ENCODE measurements at places on chromosomes 6 and 20.

GRCh38 chr6:84588697-84589080 lies 175.7 kb downstream of the TBX18 start:
- no peak for DNase-seq

DNA sequence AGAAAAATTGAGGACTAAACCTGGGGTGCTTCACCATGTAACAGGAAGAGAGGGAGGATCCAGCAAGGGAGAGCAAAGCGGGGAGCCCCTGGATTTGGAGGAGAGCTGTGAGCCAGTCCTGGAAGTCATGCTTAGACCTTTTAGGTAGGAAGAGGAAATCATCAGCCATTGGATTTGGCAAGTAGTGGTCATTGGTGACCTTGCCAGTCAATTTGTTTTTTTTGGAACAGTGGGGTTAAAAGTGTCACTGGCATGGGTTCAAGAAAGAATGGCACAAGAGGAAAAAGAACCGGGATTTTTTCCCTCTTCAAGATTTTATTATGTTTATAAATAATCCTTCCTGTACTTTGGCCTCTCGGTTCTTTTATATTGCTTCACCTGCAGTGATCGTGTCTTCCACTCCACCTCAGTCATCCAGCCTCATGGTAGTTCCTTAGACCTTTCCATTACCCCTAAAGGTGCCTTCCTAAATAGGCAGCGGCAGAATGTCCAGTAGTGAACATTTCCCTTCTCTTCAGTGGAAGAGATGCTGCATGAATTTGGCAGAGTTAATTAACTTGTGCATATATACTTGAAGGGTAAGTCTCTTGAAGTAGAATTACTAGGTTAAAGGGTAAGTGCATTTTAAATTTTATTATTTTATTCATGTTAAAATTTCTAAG lies 124.7 kb downstream of the QKI start:
- no peak for DNase-seq

GRCh38 chr6:108492131-108492766 lies 68.5 kb upstream of the FOXO3 start:
- no peak for DNase-seq

DNA sequence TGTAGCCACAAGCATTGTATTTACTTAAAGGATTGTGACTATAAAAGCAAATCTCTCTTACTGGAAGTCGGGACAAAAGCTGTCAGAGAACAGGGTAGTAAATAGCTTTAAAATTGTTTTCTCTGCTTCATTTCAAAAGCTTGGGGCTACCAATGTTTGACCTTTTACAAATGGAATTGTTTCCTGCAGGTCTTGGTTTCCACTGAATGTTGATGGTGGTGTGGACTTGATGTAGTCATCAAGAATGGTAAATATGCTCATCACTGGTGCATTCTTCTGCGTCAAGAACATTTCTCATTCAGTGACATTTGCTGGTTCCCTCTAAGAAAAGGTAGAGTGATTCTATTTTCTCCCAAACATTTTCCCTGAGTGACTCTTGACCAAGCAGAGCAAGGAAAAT lies 435.4 kb upstream of the KHDRBS2 start:
- DNase-seq, result no peak

DNA sequence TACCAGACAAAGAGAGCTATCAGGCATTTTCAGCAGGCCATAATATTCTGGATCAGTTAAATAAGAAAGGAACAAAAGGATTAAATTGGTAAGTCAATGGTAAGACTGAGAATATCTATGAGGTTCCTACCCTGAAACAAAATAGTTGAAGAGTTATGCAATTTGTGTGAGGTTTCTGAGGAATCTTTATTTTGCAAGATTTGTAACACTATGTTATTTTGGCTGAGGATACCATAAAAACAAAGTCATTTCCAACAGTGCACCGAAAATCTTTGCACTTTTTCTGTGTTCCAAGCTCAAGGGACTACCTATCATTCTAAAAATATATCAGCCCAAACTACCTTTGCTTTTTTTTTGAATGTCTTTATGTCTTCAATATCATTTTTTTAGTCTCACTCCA lies 383.3 kb upstream of the CITED2 start:
- no peak for DNase-seq

GRCh38 chr6:158232316-158233213 lies 64.4 kb downstream of the GTF2H5 start:
- no peak for DNase-seq

GRCh38 chr6:19731282-19731681 lies 105.9 kb upstream of the ID4 start:
- no peak for DNase-seq

GRCh38 chr6:140586426-140587061 lies 1212.1 kb upstream of the CITED2 start:
- no peak for DNase-seq

DNA sequence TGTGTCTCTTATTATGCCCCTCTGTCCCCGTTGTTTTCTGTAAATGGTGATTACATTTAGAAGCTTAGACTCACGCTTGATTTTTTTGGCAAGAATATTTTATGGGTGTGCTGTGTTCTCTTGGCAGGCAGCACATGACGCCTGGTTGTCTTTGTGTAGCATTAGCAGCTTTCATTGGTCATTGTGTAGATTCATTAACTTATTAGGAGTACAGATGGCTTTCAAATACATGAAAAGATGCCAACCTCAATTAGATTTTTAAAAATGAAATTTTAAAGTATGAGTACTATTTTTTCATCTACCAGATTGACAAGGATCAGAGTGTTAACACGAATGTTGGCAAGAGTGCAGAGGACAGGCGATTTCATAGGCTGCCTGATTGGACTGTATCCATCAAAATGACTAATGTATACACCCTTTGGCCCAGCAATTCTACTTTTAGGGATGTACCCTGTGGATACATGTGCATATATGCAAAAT lies 15.2 kb downstream of the COX4I2 start:
- peak; percentile 39 for DNase-seq

- no peak for DNase-seq
Measured at GRCh38 chr6:125088963-125089362, 64.6 kb upstream of the TPD52L1 start.

DNA sequence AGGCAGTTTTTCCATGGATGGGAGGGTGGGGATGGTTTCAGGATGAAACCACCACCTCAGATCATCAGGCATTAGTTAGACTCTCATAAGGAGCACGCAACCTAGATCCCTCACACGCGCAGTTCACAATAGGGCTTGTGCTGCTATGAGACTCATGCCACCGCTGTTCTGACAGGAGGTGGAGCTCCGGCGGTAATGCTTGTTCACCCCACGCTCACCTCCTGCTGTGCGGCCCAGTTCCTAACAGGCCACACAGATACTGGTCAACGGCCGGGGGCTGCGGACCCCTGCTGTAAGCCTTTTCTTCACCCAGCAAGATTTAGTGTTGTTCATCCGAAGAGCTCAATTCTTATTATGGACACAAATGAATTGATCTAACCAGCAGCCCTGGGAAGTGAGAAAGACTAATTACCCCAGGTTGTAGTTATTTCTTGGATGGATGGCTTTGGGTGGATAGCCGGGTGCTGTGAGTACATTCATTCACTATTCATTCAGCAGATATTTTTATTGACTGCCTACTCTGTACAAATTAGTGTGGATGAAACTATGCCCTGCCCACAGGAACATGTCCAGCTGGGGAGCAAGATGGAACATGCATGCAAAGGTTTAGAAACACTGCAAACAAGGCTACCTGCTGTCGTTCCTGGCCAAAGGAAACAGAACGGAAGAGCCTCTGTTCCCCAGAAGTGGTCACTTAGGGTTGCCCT lies 57.2 kb downstream of the RIOK1 start:
- no peak for DNase-seq

DNA sequence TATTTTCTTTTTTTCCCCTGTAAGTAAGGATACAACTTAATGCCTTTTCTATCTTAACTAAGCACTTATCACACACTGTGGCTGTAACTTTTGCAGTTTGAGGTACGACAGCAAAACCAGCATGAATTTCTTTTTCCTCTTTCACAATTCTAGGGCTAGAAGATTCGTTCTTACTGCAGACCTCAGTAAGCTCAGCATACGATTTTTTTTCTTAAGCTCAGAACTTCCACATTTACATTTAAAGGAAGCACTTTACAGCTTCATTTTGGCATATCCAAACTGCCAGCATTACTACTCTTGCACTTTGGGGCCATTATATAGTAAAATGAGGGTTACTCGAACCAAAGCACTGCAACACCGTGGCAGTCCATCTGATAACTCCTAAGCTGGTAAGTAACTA lies 889 bp upstream of the CHMP4B start:
- no peak for DNase-seq

DNA sequence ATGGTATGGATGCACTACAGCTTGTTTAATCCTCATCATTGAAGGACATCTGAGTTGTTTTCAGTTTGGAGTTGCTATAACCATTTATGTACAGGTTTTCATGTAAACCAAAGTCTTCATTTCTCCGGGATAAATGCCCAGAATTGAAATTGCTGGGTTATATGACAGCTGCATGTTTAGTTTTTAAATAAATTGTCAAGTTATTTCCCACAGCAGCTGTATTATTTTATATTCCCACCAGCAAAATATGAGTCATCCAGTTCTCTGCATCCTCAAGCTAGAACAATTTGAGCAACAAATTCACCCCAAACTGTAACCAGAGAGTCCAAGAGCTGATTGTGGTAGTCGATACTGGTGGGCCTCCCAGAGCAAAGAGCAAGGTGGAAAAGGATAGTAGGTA lies 161.0 kb upstream of the PRND start:
- DNase-seq, result no peak

GRCh38 chr20:8930726-8931125 lies 138.2 kb upstream of the PLCB4 start:
- no peak for DNase-seq

- DNase-seq, result no peak
Measured at GRCh38 chr6:26088344-26088743, 1.1 kb downstream of the HFE start.

- DNase-seq, result no peak
Measured at GRCh38 chr6:16704401-16705045, 56.7 kb downstream of the ATXN1 start.

GRCh38 chr20:58327211-58327610 lies 17.7 kb downstream of the RAB22A start:
- DNase-seq, result no peak

DNA sequence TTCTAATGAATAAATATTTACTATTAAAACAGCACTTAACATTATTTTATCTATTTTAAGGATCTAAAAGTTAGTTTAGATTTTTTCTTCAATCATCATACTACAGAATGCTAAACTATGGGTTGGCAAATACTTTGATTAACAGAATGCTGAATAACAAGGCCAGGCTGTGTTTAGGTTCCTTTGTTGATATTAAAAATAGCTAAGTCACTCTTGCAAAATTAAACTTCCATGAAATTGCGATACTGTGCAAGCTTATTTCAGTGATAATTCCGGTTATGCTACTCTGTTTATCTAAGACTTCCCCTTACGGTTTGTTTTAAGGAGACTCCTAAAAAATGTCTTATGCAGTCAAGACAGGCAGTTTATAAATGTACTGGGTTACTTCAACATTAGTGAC lies 2.8 kb downstream of the RNF24 start:
- DNase-seq, result no peak

GRCh38 chr20:10171864-10172751 lies 46.5 kb upstream of the SNAP25 start:
- peak; percentile 54 for DNase-seq

- no peak for DNase-seq
Measured at GRCh38 chr20:53923566-53924369, 146.6 kb downstream of the BCAS1 start.

DNA sequence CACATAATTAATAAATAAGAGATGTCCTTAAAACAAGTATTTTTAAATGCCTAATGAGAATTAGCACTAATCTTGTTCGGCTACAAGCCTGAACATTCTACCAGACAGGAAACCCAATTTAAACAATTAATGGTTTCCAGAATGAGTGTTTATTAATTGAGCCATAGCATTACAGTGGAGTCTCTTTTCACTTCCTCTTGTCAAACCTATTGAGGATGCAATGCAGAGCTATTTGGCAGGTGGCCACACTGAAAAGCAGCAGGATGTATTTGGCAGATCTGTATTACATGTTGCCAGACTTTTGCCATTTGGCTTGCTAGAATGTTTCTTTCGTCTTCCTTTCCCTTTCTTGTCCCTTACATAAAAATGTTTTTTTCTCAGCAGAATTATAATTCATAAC lies 475.2 kb upstream of the MARCKS start:
- DNase-seq, result no peak

DNA sequence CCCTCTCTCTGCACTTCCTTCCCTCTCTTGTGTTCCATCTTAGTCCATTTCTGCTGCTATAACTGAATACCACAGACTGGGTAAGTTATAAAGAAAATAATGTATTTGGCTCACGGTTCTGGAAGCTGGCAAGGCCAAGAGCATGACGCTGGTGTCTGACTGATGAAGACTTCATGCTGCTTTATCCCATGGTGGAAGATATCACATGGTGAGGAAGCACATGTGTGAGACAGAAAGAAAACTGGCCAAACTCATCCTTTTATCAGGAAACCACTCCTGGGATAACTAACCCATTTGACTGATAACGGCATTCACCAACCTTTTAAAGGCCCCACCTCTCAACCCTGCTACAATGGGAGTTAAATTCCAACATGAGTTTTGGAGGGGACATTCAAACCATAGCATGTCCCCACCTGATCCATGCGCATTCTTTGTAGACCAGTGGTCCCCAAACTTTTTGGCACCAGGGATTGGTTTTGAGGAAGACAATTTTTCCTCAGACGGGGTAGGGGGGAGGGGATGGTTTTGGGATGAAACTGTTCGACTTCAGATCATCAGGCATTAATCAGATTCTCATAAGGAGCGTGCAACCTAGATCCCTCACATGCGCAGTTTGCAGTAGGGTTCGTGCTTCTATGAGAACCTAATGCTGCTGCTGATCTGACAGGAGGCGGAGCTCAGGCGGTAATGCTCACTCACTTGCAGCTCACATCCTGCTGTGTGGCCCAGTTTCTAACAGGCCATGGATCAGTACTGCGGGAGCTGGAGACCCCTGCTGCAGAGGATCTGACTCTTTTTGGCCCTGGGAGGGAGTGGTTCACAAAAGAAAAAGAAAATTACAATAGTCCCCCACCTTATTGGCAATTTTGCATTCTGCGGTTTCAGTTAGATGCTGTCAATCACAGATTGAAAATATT lies 71.7 kb upstream of the RNF24 start:
- DNase-seq, result no peak

GRCh38 chr6:1013656-1014430 lies 298.1 kb upstream of the FOXQ1 start:
- no peak for DNase-seq

DNA sequence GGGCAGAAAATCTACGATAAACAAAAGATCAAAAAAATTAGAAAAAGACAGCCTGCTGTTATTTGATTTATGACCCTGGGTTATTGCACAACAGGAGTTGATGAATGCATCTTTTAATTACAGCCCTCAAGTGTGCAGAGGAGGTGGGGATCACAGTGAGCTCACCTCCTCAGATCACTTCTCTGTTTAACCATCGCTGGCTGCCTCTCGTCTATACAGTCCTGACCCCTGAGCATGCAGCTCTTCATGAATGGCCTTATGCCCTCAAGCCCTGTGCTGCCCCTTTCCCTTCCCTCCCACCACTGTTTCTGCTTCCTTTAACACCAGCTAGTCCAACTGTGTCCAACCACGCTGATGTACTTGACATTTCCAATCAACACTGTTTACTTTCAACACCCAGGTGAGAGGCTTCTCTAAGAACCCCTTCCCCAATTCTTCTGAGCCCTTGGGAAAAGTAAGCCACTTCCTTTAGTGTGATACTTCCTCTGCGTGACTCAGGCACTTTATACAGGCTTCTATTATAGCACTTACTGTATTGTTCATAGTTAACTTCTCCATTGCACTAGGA lies 60.6 kb upstream of the RIPOR2 start:
- no peak for DNase-seq

- no peak for DNase-seq
Measured at GRCh38 chr6:50358113-50358512, 308.4 kb upstream of the DEFB112 start.

GRCh38 chr20:20225325-20226043 lies 142.4 kb upstream of the INSM1 start:
- DNase-seq, result peak; percentile 77

Data from NCI-H2081 treated with DMSO at 0.1 percent for 48 hours (cell line).